ENCODE measurements at places on chromosomes 3 and 15. TPM values are rescaled to one million over a fixed set of nuclear protein-coding genes. Genes with fewer than 3 reads are reported as not detected.

The CCRL2 gene
- total RNA-seq, result not detected

GRCh38 chr3:138673641-138674530, 65.3 kb downstream of the FAIM start:
- no peak for DNase-seq

- DNase-seq, result no peak
Measured at GRCh38 chr3:46677411-46677726, 16.1 kb downstream of the ALS2CL start.

DNA sequence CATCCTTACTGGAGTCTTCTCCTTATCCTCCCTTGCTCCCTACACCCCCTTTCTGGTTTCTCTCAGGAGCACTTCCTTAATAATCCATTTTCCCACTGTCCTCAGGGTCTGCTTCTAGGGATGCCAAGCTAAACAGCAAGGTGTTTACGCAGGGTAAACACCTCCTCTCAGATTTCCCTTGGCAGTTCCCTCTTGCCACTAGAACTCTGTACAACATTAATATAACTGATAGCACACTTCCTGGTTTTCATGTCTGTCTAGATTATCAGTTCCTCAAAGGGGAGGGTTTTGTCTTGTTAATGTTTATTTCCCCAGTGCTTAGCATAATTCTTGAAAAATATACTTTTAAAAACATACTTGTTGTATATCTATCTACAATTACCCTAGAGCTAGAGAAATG, 118.0 kb upstream of the SLC24A5 start:
- DNase-seq, result no peak

DNA sequence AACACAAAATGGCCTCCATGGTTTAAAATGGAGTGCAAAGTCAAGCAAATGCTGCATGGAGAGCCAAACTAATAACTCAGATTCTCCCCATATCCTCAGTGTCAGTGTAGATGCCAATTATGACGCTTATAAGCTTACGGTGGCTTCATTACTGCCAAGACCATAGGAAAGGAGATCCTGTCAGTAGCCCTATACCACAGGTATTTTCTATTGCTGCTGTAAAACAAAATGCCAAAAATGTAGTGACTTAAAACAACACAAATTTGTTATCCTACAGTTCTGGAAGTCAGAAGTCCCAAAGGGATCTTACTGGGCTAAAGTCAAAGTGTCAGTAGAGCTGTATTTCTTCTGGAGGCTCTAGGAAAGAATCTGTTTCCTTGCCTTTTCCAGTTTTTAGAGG, 149.8 kb upstream of the GBE1 start:
- DNase-seq, result no peak

DNA sequence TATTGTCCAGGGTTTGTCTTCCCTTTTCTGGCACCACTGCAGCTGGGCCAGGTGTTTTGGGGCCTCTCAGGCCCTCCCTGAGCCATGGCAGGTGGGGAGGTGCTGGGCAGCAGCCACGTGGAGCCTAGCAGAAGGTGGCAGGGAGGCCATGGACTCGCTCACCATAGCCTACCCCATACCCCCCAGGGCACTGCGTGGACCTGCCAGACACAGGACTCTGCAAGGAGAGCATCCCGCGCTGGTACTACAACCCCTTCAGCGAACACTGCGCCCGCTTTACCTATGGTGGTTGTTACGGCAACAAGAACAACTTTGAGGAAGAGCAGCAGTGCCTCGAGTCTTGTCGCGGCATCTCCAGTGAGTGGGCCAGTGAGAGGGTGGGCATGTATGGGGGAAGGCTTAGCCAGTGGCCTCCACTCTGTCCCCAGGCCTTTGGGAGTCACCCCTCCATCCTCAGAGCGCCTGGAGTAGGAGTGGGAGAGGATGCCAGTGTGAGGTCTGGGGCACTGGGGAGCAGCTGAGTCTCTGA, 11.9 kb downstream of the SPINT1 start:
- DNase-seq, result no peak
